Umbilical cord (tissue), 2 donors: ENCODE measurements at places on chromosomes 6 and 20.
A peak's percentile ranks its signal among the peaks of the same experiment; 100 is the strongest.

DNA sequence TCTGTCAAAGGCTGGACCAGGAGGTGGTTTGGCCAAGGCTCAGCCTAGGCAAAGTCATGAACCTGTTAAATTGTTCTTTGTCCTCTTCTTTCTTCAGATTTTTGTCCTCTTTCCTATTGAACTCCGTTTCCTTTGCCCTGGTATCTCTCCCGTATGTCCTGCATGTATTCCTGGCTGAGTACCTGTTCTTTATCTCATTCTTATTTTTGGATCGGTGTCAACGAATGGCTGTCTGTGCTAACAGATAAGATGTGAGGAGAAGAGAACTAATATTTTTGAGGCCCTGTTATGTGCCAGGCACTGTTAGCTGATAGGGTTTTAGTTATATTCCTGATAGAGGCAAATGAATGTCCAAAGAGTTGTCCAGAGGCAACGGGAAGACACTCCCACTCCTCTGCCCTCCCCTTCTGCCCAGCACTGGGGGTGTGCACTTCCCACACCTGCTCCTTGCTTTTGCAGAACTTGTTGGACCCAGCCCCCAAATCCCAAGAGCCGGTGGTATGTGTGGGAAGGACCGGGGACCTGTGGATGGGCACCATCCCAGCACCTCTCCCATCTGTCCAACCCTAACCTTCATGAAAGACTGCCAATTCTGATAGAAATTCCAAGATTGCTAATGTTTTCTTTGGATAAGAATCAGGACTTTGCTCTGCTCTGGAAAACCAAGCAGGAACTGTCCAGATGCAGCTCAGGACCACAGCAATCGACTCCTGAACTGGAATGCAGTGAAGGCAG, 20.6 kb downstream of the MMP24OS start:
- no peak for DNase-seq

- DNase-seq = no peak
Measured at GRCh38 chr6:84340422-84340821, 113.0 kb upstream of the CEP162 start.

GRCh38 chr20:36015806-36016403, 47.5 kb downstream of the CNBD2 start:
- no peak for DNase-seq

- no peak for DNase-seq
Measured at GRCh38 chr6:165119231-165120020, 190.0 kb downstream of the C6orf118 start.

GRCh38 chr6:5108068-5108467, 22.9 kb downstream of the PPP1R3G start:
- DNase-seq = no peak

DNA sequence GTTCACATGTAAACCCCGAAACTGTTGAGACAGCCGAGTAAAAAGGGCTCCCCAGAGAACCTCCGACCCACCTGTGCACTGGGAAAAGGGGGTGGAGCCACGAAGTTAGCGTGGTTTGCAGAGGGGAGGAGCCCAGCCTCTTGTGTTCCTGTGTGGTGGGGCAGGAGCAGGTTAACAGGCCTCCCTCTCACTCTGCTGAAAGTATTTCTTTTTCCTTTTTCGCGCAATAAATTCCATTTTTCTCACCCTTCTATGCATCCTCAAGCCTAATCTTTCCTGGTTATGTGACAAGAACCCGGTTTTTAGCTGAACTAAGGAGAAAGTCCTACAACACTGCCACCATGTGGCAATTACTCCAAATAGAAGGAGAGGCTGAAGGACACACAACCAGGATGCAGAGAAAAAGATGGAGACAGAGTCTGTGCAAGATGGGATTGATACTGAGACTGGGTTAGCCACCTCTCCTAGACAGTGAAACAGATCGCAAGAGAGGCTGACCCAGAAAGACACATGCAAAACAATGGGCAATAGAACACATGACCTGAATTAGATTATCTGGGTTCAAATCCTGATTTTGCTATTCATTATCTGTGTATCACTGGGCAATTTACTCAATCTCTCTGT, 168.7 kb upstream of the PRSS16 start:
- peak; percentile 75 for DNase-seq

- no peak for DNase-seq
Measured at GRCh38 chr6:129832299-129832698, 28.8 kb downstream of the TMEM244 start.

DNA sequence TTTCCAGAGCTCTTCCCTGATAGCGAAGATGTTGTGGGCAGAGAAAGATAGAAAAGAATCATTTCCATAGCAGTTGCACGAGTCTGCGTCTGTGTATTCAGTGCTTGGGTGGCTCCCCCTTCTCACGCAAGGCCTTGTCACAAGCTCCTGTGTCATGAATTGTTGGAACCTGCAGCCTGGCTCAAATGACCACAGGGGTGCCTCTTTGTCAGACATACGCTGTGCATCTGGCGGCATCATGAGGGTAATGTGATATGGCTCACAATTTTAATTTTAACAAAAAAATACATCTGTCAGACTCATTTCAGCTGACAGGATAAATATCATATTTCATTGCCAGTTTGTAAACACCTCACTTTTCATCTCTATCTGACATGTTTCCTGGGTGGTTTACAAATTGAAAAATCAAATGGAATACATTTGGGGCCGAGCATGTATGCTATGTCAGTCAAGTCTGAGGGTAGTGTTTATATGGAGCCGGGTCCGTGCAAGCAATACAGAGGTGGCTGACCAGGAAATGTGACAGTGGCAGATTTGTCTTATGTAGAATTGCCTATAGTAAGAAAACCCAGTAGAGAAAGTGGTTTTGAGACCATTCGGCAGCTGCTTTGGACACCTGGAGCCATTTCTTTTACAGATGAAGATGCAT, 90.9 kb downstream of the CAP2 start:
- DNase-seq = no peak
